ENCODE measurements at places on chromosomes 3 and 15. TPM values are rescaled to one million over a fixed set of nuclear protein-coding genes. Genes with fewer than 3 reads are reported as not detected.

NGRN gene
- 72.7 TPM for total RNA-seq

C3orf70 gene
- 1.3 TPM for total RNA-seq

SNX33 gene
- 39.8 TPM for total RNA-seq

PLS1 gene
- 0.97 TPM for total RNA-seq

CCDC33 gene
- total RNA-seq: not detected

LTK gene
- total RNA-seq: 0.32 TPM

TRPM1 gene
- not detected for total RNA-seq

LRRC49 gene
- total RNA-seq: 8.5 TPM

GRAMD1C gene
- 2.4 TPM for total RNA-seq

HOMER2 gene
- 16.4 TPM for total RNA-seq

ZDHHC23 gene
- total RNA-seq: 0.97 TPM

UMPS gene
- 14.5 TPM for total RNA-seq

GOLGA6B gene
- total RNA-seq: not detected

TIMP4 gene
- 5.7 TPM for total RNA-seq

KIF9 gene
- 2.1 TPM for total RNA-seq

ISL2 gene
- total RNA-seq: 0.12 TPM

GATA2 gene
- 1.2 TPM for total RNA-seq

MSL2 gene
- total RNA-seq: 21.7 TPM
